Breast epithelium (tissue), 4 donors: ENCODE measurements at places on chromosomes 2 and 18. TPM values are rescaled to one million over a fixed set of nuclear protein-coding genes. Genes with fewer than 3 reads are reported as not detected.

DNA sequence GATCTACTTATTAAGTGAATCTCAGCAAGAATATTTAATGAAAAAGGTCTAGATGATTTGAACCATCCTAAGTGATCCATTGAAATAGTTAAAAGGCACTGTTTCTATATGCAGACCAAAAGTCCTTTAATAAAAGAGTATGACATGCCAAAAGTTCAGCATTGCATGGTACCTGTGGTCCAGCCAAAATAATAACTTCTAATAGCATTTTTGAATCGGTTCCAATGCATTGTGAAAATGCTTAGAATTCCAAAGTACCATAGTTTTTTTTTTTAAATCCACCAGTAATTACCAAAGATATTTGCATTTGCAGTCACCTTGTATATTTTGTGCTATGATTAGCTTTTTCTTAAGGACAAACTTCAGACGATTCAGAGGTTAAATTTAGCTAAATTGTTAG, 79.9 kb downstream of the NYAP2 start:
- no peak for DNase-seq
- no peaks in the 10 kb centered on the region for H3K36me3 ChIP-seq
- no peak overlapping the region for H3K4me3 ChIP-seq
- no peaks in the 10 kb centered on the region for H3K27me3 ChIP-seq
- no peak overlapping the region for H3K27ac ChIP-seq

- H3K27me3 ChIP-seq: no peaks in the 10 kb centered on the region
- no peaks in the 10 kb centered on the region for H3K4me1 ChIP-seq
- no peak overlapping the region for H3K4me3 ChIP-seq
- H3K36me3 ChIP-seq: no peaks in the 10 kb centered on the region
Measured at GRCh38 chr2:236951830-236952475, 133.7 kb upstream of the COPS8 start.

DNA sequence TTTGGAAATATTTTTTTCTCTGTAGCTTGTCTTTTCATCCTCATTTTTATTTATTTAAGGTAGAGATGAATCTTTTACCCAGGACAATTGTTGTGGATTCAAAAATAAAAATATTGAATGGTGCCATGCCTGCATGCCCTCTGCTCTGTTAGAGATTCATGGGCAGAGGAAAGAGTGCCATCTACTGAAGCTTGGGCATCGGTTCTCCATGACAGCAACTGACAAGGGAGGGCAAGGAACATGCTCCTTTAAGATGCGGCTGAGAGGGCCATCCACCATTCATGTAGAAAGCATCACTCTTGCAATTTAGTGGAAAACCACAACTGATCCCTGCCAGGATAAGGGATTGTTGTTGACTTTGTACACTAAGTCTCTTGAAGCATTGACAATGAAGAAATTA, 79.9 kb downstream of the PARD3B start:
- H3K4me3 ChIP-seq: no peak overlapping the region
- no peaks in the 10 kb centered on the region for H3K27me3 ChIP-seq
- H3K36me3 ChIP-seq: no peaks in the 10 kb centered on the region
- DNase-seq: no peak
- H3K4me1 ChIP-seq: no peaks in the 10 kb centered on the region

DNA sequence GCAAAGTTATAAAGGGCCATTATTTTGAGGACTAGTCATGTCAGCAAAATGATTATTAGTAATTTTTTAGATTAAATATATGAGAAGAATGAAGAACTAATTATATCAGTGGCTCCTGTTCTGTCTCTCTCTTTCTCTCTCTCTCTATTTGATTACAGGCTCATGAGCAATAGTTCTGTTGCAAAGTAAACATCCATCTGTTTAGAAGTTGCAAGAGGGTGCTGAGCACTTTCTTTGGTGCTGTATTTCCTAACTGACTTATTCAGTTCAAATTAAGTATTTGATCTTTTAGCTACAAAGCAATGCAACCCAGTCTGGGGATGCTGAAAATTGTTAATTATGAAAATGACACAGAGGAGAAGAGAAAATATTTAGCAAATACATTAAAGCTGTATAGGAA, 408.1 kb upstream of the UBE2E3 start:
- no peak overlapping the region for H3K27ac ChIP-seq
- H3K4me3 ChIP-seq: no peak overlapping the region
- no peak for DNase-seq
- no peaks in the 10 kb centered on the region for H3K36me3 ChIP-seq
- H3K4me1 ChIP-seq: no peaks in the 10 kb centered on the region

The DQX1 gene
- total RNA-seq: not detected

The C2orf80 gene
- not detected for total RNA-seq

The ITGA4 gene
- 11.7 TPM for total RNA-seq
